Caco-2 (cell line): ENCODE measurements at places on chromosomes 1 and 21. TPM values are rescaled to one million over a fixed set of nuclear protein-coding genes. Genes with fewer than 3 reads are reported as not detected.

ANGPTL3 gene
- total RNA-seq: 0.77 and 0.86 TPM in 2 replicates

HSD3B2 gene
- total RNA-seq: not detected in 2 replicates

PI4KB gene
- total RNA-seq: 49.7 and 52.7 TPM in 2 replicates

ATP8B2 gene
- total RNA-seq: 10.5 and 10.6 TPM in 2 replicates

DNA sequence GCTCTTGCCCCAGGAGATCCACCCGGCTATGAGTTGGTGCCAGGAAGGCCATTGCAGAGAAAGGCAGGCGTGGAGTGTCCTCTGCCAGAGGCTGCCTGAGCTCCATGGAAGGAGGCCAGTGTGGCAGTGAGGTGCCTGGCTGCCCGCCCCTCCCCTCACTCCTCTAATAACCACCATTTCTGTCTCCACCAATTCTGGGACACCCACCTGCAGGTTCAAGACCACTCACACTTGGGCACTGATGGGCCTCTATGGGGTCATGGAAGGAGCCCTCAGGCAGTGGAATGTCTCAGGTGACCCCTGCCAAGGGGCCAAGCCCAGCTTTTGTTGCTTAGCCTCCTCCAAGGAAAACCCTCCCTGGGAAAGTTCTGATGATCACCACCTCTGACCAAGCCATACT lies 731.6 kb downstream of the MATN1 start:
- no peaks in the 10 kb centered on the region for H3K27me3 ChIP-seq
- no peak overlapping the region for H3K4me3 ChIP-seq
- H3K4me1 ChIP-seq: no peaks in the 10 kb centered on the region
- no peak overlapping the region for H3K27ac ChIP-seq
- no peaks in the 10 kb centered on the region for H3K36me3 ChIP-seq

DNA sequence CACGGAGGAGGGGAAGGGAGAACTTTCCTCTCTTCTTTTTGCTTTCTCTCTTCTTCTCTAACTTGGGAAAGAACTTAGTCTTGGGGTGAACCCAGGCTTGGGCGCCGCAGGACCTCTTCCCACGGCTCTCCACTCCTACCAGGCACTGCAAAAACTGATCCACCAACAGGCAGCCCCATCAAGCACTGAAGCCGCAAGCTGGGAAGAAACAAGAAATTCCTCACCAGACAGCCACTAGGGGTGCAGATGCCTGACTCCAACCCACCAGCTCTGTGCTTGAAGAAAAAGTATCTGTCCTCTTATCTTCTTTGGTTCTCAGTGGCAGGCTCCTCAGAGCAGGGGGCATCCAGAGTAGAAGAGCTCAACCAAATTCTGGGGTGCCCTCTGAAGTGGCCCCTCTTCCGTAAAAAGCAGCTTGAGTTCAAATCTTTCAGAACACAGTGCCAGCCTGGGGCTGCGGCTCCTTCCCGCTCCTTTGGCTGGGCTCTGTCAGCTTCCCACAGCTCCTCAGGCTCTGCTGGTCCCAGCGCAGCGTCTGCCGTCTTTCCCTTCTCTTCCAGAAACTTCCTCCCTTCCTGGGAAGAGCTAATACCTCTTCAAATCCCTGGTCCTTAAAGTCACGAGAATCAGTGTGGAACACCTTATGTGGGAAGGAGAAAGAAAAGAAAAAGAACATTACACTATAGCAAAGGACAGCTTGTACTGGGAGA lies 2.4 kb downstream of the SLC41A1 start:
- no peaks in the 10 kb centered on the region for H3K36me3 ChIP-seq
- no peak overlapping the region for H3K4me3 ChIP-seq
- H3K27me3 ChIP-seq: no peaks in the 10 kb centered on the region
- H3K27ac ChIP-seq: no peak overlapping the region
- no peak for DNase-seq
- H3K4me1 ChIP-seq: peaks cover 5% of the 10 kb centered on the region; the same call in 1 of the 2 replicates

GRCh38 chr1:209354111-209354839 lies 229.2 kb upstream of the CAMK1G start:
- no peak overlapping the region for H3K27ac ChIP-seq
- peak; percentile 84 for DNase-seq
- no peaks in the 10 kb centered on the region for H3K27me3 ChIP-seq
- H3K4me3 ChIP-seq: no peak overlapping the region
- H3K4me1 ChIP-seq: peaks cover 38% of the 10 kb centered on the region
- no peaks in the 10 kb centered on the region for H3K36me3 ChIP-seq

DNA sequence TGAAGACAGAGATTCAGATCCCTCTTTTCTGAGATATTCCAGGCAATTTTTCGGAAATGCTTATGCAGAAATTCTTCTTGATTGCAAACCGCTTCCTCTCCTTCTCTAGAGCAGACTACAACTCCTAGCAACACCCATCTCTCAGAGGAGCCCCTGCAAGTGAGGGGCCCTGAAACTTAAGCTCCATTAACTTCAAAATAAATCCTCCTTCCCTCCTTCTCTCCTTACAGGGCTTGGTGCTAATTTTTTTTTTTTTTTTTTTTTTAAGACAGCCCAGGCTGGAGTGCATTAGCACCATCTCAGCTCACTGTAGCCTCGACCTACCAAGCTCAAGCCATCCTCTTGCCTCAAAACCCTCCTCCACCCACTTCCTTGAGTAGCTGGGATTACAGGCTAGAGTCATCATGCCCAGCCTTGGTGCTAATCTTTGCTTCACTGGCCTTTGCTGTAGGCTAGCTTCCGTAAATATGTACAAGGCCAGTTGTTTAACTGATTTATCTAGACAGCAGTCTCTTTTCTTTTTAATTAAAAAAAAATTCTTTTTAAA lies 30.2 kb upstream of the SFPQ start:
- no peaks in the 10 kb centered on the region for H3K4me1 ChIP-seq
- H3K36me3 ChIP-seq: no peaks in the 10 kb centered on the region
- H3K27ac ChIP-seq: no peak overlapping the region
- DNase-seq: no peak
- H3K4me3 ChIP-seq: no peak overlapping the region

GRCh38 chr1:175136246-175136645 lies 56.3 kb downstream of the KIAA0040 start:
- DNase-seq: no peak
- H3K4me3 ChIP-seq: no peak overlapping the region
- H3K36me3 ChIP-seq: no peaks in the 10 kb centered on the region
- no peaks in the 10 kb centered on the region for H3K27me3 ChIP-seq
